KG1 (cell line): ENCODE measurements at places on chromosomes 7 and 10.
A peak's percentile ranks its signal among the peaks of the same experiment; 100 is the strongest.

DNA sequence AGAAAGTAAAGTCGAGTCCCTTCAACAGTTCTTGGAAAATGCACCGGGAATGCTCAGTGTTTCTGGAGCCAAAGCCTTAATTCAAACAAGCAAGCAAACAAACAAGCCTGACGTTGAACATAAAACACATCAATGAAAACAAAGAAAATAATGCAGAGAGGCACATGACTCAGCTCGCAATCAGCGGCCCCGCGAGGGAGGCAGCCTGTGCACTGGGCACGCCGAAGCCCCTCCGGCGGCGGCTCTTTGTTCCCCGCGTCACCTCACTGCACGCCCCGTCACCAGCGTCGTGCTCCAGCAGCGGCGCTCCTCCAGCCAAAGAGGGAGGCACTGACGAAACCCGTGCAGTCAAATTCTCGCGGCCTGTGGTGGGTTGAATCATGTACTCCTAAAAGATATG is 151.5 kb downstream of the DNAJB6 start:
- DNase-seq = no peak

DNA sequence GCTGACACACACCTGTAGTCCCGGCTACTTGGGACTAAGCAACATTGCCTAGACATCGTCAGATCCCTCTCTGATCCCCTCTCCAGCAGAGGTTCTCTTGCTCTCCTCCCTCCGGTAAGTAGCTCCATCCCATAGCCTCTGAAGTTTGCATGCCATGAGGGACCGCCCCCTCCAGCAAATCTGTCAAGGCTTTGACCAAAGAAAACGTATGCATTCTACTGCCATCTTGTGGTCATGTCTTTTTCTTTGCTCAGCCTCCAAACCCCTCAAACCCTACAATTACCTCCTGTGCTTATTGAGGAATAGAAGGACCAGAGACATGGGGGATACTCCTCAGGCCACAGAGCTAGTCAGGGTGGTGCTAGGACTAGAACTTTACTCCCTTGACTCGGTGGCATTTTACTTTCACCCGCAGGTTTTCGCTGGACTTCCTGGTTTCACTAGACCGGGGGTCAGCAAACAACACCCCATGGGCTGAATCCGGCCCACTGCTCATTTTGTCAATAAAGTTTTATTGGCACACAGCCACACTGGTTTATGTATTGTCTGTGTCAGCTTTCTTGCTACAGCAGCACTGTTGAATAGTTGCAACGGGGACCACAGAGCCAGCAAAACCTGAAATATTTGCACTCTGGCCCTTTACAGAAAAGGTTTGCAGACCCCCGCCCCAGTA is 202.6 kb upstream of the FOXK1 start:
- peak; percentile 33 for DNase-seq

DNA sequence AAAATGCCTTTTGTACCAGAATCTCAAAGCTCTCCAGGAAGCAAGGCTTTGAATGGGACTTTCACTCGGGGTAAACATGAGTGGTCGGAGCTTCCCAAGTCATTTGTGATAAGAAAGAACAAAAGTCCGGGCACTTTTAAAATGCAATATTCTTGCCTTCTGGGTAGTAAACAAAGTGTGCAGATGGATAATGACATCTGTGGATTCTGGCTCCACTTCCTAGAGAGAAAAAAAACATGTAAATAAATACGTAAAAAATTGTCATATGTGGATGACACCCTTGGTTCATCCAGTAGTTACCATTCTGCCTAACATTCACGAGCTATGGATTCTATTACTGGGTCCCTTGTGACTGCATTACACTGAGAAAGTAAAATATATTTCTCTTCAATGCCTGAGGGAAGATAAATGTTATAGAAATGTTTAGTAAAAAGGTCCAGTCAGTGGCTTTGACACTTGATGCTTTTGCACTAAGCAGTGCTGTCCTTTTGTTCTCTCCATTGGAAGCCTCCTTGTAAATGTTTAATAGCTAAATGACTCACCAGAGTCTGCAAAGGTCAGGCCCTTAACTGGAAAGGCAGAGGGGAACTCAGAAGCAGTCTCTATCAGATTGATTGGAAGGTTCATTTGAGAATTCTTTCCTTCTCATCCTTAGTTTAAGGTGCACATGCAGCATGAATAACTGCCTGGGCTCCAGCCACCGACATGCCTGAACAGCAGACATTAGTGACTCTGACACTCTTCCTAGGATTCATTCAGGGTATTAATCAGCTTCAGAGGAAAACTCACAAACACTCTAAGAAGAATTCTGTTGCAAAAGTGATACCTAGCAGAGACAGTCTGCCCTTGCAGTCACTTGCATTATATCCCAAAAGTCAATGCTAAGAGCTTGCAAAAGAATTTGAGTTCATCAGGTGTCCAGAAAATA is 11.7 kb upstream of the EDRF1 start:
- DNase-seq = no peak

DNA sequence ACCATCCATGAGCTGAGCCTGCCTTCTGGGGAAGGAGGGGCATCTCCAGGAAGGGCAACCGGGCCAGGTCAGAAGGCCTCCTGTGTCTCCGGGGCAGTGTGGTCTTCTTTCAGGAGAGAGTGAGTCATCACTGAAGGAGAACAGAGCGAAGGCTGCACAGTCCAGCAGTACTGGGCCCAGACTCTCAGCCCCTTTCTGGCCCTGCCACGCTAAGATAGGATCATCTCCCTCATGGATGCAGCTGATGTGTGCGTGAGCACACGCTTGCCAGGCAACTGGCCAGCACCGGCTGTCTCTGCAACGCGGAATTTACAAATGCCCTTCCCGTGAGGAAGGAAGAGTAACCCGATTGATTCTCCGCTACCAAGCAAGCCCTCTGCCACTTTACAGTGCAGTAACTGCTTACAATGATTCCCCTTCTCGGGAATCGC is 328.2 kb downstream of the TNS3 start:
- DNase-seq = no peak

DNA sequence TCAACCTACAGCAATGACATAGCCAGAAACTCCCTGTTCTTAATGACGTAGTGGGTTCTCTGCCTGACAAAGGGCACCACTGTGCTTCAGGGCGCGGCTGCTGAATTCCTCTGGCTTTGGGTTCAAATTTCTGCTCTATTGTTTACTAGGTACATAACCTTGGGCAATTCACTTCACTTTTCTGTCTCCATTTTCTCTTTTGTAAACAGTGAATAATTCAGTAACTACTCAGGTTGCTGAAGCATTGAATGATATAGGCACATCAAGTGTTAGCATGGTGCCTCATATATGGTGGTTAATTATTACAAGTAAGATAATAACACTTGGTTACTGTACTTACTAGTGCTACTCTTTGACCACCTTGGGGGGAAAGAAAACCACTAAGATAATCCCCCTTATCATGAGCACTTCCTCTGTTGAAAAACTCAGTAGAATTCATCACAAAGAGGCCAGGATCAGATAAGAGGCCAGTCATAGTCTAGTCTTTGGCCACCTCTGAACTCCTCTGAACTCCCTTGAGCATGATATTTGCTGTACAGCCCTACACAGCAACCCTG is 92.0 kb upstream of the AHR start:
- peak; percentile 35 for DNase-seq

DNA sequence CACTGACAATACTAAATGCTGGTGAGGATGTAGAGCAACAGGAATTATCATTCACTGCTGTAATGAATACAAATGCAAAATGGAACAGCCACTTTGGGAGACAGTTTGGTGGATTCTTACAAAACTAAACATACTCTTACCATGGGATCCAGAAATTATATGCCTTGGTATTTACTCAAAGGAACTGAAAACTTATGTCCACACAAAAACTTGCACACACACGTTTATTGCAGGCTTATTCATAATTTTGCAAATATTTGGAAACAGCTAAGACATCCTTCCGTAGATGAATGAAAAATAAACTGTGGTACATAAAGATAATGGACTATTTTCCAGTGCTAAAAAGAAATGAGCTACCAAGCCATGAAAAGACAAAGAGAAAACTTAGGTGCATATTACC is 69.6 kb downstream of the SEM1 start:
- DNase-seq = no peak

DNA sequence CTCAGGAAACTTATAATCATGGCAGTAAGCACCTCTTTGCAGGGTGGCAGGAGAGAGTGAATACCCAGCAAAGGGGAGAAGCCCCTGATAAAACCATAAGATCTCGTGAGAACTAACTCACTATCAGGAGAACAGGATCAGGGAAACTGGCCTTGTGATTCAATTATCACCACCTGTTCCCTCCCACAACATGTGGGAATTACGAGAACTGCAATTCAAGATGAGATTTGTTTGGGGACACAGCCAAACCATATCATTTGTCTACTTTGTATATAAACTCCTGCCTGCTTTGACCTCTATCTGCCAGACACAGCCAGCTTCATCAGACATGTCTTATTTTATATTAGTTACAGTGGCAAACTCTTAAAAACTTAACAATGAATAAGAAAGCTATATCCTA is 50.4 kb downstream of the ARMC3 start:
- DNase-seq = no peak

GRCh38 chr7:25455683-25456251 is 227.5 kb upstream of the NPVF start:
- no peak for DNase-seq

DNA sequence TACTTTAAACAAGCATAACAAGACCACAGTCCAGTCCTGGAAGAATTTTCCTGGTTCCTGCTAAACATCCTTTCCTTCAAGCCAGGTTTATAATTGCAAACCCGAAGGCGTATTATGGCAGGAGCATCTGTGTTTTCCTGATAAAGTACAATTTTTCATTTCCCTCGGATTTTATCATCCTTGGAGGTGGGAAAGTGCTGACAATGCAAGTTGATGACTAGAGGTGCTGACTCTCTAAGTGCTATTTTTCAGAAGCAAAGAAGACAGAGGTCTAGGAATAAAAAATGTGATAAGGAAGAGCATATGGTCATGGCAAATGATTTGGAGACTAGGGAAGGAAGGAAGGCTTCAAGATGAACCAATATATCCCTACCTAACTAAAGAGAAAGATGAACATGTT is 703.2 kb upstream of the LRRN3 start:
- no peak for DNase-seq

GRCh38 chr7:40101201-40101600 is 33.2 kb downstream of the MPLKIP start:
- DNase-seq = no peak

DNA sequence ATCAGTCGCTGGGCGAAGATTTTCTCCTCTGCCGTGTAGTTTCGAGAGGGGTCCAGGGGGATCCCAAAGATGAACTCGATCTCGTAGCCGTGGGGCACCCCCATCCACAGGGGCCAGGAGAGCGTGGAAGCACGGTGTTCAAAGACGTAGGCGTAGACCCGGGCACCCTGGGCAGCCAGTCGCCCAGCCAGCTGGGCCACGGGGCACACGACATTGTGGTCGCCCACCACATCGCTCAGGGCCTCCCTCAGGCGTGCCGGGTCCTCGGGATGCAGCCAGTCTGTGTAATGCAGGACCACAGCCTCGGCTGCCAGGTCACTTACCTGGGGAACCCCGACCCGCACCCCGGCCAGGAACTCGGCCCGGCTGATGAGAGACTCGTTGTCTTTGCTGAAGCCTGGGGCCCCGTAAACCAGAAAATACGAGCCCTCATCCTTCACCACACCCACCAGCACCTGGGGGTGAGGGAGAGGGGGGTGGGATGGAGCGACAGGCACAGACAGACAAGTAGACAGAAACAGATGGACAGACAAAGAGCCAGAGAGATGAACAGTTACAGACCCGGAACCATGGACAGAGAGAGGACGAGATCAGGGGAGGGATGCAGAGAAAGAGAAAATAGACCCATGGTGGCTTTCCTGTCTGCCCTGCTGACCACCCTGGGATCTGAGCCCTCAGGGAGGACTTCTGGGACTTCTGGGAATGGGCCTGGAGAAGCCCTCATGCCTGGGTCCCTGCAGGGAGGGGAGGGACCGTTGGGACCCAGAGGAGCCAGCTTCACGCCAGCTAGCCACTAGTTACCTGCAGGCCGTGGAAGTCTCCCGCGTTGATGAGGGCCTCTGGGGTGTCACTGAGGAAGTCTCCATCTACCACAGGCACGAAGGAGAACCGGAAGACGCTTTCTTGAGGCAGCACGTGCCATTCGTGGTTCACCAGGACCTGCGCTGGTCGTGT is 3.0 kb downstream of the ACHE start:
- DNase-seq = no peak

DNA sequence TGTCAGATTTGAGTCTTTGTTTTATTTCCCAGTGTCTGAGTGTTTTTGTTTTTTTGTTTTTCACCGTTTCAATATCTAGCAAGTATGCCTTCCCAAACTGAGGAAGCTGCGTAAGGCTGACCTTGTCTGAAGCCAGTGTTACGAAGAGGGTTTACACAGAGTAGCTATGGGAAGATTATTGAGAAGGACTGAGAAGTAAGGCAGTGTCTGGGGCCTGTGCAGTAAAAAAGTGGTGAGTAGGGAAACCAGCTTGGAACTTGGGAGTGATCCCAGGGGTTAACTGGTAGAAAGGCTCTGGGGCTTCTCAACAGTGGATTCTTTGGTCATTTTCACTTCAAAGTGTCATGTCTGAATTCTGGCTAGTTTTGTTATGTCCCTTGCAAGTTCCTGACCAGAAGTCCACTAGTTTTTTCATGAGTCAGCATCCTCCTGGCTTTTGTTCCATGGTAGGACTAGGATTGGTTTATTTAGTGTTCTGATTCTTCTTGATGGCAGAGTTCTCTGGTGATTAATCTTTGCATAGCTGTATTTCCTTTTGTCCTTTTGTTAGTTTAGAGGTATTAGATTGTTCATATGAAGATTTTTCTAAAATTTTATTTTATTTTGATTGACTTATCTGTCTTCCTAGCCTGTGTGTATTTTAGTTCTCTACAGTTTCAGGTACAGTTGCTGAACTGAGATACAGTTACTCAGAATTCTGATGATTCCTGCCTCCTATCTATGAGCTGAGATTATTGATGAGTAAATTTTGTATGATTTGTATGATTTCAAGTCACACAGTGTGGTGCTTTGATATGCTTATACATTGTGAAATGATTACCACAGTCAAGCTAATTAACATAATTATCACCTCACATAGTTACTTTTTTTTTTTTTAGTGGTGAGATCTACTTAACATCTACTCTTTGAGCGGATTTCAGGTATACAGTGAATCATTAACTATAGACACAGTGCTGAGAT is 19.0 kb downstream of the GARS1 start:
- DNase-seq = no peak

DNA sequence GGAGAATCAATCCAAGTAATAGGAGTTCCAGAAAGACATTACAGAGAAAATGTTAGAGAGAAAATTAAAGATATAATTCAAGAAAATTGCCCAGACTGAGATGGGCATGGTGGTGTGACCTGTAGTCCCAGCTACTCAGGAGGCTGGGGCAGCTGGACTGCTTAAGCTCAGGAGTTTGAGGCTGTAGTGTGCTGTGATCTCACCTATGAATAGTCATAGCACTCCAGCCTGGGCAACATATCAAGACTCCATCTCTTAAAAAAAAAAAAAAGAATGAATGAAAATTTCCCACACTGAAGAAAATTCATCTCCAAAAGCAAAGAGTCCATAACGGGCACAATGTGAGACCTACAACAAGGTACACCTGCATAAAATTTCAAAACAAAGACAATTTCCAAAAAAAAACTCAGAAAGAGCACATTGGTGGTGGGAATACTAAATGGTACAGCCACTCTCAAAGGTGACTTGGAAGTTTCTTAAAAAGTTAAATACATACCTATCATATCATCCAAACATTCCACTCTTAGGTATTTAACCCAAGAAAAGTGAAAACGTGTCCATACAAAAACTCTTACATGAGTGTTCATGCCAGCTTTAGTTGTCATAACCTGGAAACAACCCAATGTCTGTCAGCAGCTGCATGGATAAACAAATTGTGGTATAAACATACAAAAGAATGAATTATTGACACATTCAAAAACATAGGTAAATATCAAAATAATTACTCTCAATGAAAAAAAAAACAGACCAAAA is 6.9 kb upstream of the RGS10 start:
- DNase-seq = no peak

GRCh38 chr7:140165422-140165821 is 11.4 kb downstream of the KDM7A start:
- DNase-seq = no peak
